Activated gamma-delta T cell (primary cell): ENCODE measurements at places on chromosomes 16 and 17.

DNA sequence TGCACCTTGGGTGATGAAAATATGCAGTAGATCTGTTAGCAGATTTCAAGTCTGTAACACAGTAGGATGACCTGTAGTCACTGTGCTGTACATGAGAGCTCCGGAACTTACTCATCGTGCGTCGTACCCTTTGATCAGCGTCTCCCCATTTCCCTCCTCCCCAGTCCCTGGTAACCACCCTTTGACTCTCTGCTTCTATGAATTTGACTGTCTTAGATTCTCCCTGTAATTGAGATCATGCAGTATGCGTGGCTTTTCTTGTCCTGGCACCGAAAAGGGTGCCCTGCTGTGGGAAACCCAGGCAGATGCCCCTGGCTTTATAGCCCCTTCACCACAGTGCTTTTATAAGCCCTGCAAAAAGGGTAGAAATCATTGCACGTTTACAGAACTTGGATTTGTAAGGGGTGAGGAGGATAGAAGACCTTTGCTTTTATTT, 20.5 kb downstream of the CLEC16A start:
- no peak for DNase-seq

- DNase-seq: no peak
Measured at GRCh38 chr17:74116087-74116717, 87.3 kb upstream of the RPL38 start.

- DNase-seq: no peak
Measured at GRCh38 chr16:51035110-51035498, 116.0 kb downstream of the SALL1 start.

GRCh38 chr17:40266882-40267281, 20.8 kb upstream of the CDC6 start:
- no peak for DNase-seq

DNA sequence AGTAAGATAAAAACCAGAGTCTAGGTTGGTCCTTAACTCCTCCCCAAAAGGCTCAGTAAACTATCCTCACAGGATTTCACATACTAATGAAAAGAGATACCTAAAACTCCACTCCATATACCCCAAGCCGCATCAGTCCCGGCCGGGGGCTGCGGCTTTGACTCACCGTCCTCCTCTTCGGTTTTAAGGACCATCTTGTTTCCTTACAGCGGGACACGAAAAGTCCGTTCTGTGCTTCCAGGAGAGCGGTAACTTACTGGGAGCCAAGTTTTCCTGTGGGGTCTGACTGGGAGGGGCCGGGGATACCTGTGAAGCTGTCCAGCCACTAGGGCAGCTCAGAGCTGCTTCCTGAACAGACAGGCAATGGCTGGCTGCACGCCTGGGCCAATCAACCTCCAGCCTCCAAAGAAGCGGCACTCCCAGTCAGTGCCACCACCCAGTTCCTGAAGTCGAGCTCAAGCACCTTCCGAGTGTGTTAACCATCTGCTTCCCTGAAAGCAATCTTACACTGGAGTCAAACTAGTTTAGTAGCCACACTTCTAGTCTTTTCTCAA, 45.5 kb downstream of the CYTH1 start:
- no peak for DNase-seq

- no peak for DNase-seq
Measured at GRCh38 chr17:33073416-33073815, 81.8 kb downstream of the SPACA3 start.

GRCh38 chr17:10247810-10248209, 49.4 kb upstream of the GAS7 start:
- no peak for DNase-seq

GRCh38 chr17:43003542-43004172, 2.9 kb upstream of the IFI35 start:
- DNase-seq: no peak

GRCh38 chr17:55785181-55785580, 34.3 kb downstream of the PCTP start:
- DNase-seq: no peak

DNA sequence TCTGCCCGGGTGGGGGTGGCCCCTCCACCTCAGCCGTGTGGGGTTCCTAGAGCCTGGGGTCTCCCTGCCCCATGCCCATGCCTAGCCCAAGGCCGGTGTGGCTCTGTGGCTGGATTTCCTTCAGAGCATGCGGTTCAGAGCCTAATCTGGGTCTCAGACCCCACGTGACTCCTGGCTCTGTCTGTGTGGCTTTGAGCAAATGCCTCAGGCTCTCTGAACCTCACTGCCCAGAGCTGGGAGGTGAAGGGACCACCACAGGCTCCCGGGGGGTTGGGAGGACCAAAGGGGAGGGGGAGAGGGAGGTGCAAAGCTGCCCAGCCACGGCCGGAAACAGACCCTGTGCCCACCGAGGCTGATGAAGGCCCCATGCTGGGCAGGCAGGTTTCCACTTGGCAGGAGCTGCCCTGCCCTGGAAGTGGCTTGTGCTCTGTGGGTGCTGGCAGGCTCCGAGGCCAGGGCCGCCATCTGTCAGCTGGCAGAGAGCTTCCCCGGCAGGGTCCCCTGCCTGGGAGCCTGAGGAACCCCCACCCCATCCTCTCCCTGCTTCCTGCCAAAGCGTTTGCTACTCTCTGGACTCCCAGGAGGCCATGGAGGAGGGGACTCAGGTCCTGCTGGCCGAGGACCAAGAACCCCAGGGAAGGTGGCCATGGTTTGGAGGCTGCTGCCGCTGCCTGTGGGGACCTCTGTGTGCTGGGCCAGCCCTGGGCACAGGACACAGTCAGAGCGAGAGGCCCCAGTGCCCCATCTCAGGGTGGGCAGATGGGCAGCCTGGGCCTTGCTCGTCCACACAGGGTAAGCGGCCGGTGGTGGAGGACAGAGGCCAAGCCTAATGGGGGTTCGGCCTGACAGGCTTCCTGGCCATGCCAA, 4.0 kb downstream of the CDH15 start:
- no peak for DNase-seq
